ENCODE measurements at places on chromosomes 4 and X.

DNA sequence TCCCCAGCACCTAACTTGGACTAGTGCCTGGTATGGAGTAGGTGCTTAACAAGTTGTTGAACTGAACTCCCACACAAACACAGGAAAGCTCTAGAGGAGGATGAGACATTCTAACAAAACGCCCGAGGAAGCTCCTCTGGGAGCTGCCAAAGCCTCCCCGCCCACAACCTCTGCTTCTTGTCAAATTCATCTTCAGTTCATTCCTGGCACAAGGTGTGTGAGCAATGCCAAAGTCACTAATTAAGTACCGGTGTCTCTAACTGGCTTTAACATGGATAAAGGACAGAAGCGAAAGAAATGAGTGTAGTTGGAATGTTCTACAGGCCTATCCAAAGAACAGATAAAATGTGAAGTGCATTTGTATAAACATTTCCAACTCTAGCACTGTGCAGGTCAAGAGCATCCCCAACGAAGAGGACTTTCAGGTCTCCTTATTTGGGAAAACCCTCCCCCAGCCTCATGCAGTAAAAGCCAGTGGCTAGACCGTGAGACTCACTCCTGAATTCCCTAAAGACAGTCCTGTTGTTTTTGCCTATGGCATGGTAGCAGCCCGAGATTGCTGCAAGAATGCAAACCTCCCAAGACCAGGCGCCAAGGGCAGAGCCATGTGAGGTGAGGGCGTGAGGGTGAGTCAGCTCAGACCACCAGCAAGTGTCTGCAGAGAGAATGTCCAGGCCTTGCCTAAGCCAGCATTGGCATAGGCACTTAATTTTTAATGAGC, 72.2 kb upstream of the KLF3 start:
- no peak for DNase-seq

DNA sequence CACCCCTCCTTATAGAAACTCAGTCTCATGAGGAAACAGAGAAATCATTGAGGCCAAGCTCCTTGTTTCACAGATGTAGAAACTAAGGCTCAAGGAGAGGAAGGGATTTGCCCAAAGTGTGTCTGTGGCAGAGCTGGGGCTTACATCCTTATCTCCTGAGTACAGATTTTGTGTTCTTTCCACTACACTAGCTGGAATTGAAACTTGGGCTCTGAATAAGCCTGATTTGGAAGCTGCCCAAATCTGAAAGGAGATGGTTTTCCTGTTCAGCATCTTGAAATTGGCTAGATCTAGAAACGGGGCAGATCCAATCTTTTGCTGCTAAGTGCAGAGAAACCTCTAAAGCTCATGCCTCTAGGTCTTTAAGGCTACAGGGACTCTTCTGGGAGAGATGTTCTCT, 24.3 kb downstream of the AWAT2 start:
- no peak for DNase-seq

DNA sequence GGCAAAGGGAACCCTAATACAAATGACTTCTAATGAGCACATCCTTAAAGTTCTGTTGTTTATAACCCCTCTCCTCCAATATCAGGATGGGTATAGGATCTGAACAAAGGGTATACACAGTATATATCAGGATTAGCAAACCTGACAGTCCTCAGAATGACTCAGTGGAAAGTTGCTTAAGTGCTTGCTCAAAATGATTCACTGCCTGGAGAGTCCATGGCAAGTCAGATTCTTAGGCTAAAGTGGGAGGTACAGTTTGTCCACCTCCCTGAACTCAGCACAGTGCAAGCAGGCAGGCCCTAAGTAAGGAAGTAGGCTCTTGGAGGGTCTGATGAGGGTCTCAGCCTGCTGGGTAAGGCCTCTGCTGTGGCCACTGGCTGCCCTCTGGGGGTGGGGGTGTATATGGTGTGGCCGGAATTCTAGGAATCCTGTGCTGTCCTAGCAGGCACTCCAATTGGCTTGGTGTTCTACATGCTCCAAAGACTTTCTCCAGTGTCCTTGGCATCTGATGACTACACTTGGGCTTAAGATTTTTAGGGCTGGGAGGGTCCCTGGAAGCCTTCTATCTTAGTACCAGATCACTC, 54.3 kb downstream of the CHRDL1 start:
- DNase-seq: no peak

GRCh38 chr4:173651651-173652282, 121.7 kb upstream of the HAND2 start:
- no peak for DNase-seq

GRCh38 chr4:85571008-85571407, 96.1 kb downstream of the ARHGAP24 start:
- no peak for DNase-seq

GRCh38 chr4:67750691-67751090, 3.5 kb downstream of the GNRHR start:
- no peak for DNase-seq

- no peak for DNase-seq
These were observed 167.2 kb downstream of the LHFPL1 start for GRCh38 chrX:112512509-112512908.

GRCh38 chr4:54082168-54082567, 17.8 kb upstream of the CHIC2 start:
- DNase-seq: no peak

GRCh38 chr4:163764569-163764968, 270.1 kb downstream of the TMA16 start:
- no peak for DNase-seq

DNA sequence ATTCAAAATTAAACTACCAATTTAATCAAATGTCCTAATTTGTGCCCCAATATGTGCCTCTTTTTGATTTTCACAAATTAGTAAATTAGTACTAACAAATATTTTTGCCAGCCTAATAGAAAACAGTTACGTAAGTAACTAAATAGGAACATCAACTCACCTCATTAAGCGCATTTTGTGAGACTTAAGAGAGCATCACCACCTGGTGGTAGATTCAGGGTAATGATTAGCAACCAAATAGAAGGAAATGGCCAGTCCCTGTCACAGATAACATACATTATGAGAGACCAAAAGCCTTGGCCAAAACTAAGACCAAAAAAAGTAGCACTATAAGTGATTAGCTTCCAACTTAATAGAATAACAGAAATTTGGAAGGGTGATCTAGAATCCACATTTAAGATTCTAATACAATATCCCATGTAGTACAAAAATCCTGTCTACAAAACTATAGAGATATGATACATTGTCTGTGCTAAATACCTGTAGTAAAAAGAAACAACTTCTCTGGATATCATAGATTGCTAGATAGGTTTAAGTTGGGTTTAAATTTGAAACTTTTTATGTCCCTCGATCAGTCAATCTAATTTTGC, 46.7 kb downstream of the C4orf46 start:
- DNase-seq: no peak

GRCh38 chr4:8167815-8168214, 9.2 kb upstream of the ABLIM2 start:
- no peak for DNase-seq

GRCh38 chr4:117640836-117641235, 393.4 kb upstream of the NDST3 start:
- DNase-seq: no peak

DNA sequence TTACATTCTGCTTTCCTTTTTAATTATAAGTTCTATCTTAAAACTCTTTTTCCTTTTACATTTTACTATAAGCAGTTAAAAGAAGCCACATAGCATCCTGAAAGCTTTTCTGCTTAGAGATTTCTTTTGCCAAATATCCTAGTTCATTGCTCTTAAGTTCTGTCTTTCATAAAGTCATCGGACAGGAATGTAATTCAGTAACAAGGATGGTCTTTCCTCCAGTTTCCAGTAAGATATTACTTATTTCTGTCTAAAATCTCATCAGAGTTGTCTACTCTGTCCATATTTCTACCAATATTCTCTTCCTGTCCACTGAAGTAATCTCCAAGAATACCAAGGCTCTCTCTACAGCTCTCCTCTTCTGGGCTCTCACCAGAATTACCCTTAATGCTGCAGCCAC, 37.5 kb upstream of the ADH1C start:
- no peak for DNase-seq

DNA sequence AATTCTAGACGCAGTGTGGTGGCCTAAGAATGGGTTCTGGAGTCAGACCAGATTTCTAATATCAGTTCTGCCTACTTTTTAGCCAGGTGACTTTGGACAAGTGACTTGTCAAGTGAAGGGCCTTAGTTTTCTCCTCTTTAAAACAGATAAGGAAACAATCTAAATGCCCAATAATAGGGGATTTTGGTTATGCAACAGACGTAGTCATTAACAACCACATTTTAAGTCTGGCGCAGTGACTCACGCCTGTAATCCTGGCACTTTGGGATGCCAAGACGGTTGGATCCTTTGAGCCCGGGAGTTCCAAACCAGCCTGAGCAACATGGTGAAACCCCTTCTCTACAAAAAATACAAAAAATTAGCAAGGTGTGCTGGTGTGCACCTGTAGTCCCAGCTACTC, 2.1 kb upstream of the ZMYM3 start:
- DNase-seq: no peak

- DNase-seq: peak; percentile 0
These were observed 78.6 kb upstream of the FAM9A start for GRCh38 chrX:8879750-8880149.

- no peak for DNase-seq
These were observed 34.7 kb downstream of the RBPJ start for GRCh38 chr4:26355392-26356052.

GRCh38 chr4:54661686-54662085, 3.9 kb downstream of the KIT start:
- DNase-seq: no peak

DNA sequence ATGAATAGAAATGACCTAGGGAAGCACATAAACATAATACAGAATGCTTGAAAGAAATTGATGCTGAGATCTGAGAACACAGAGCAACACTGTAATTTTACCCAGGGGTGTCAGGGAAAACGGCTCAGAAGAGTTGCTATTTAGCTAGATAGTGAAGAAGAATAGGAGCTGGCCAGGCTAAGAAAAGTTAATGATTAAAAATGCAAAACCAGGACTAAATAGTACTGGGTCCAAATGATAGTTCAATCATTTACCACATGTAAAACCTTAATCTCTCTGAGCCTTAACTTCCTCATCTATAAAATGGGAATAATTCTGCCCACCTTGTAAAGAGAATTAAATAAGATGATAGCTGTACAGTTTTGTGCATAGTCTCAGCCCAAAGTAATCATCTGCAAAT, 97.1 kb downstream of the PARM1 start:
- no peak for DNase-seq

DNA sequence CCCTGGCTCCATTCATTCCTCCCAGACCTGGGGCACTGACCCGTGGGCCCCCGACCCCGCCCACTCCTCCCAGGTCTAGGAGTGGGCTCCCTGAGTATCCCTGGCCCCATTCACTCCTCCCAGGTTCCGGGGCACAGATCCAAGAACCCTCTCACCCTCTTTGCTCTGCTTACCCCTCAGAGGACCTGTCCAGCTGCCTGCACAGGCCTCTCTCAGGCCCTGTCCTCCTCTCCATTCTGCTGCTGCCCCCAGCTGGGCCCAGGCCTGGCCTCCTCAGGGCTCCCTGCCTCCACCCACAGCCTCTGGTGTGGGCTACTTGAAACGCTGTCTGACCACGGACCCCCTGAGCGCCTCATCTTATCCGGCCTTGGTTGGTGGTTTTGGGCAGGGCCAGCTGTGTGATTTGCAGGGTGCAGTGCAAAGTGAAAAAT, 217.7 kb upstream of the PSAPL1 start:
- no peak for DNase-seq

GRCh38 chr4:83139514-83140156, 25.1 kb upstream of the PLAC8 start:
- no peak for DNase-seq

- no peak for DNase-seq
These were observed 28.9 kb downstream of the CPLX1 start for GRCh38 chr4:797066-797465.
